ENCODE measurements at places on chromosomes 11 and 22.

- no peak for DNase-seq
Observed at GRCh38 chr11:557328-558132, 3.0 kb downstream of the LMNTD2 start.

- no peak for DNase-seq
Observed at GRCh38 chr22:35539910-35540594, 579 bp upstream of the RASD2 start.

GRCh38 chr11:28696591-28696990 is 588.4 kb downstream of the METTL15 start:
- DNase-seq = no peak

DNA sequence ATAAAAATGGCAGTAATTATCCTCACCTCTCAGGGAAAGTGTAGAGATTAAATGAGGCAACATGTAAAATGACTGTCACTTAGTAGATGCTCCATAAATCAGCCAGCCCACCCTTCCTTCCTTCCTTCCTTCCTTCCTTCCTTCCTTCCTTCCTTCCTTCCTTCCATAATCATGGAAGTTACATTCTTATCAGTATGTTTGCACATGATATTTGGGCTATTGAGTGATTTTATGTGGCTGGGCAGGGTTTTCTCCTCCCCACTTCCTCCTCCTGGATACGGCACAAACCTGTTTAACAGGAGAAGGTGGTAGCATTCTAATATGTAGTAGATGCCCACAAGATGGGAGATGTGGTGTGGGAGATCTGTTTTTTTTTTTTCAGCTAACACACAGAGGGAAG is 11.9 kb downstream of the LYVE1 start:
- DNase-seq = no peak

- DNase-seq = no peak
Observed at GRCh38 chr11:111574373-111575225, 27.6 kb upstream of the SIK2 start.

DNA sequence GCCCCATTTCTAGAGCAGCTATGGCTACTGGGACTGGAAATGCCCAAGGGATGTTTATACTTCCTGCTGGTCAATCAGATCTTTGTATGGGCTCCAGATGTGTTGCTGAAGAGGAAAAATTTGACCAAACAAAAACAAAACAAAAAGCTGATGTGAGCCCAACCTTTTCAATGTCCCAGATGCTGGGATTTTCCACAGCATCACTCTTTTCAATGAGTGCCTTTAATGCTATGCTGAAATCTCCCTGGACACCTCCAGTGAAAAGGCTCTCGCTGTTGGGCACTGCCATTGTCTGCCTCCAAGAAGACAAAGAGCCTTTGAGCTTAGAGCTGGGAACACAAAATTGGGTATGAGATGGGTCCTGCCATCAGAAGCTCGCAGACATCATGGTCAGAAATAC is 671.9 kb downstream of the NTM start:
- no peak for DNase-seq

DNA sequence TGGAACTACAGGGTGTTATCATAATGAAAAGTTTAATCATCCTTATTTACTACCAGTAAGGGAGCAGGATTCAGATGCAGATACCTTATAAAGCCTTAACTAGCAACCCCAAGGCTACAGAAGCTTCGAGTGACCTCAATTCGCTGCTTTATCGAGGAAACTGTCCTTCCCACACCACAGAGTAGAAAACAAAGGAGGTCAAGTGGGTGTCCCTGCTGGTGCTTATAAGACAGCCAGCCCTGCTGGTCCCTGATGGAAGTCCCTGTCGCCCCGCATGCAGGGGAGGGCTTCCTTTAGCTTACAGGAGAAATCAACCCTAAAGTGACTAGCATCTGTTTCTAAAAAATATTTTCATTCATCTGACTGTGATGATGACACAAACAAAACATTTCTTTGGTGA is 7.3 kb downstream of the MN1 start:
- no peak for DNase-seq

DNA sequence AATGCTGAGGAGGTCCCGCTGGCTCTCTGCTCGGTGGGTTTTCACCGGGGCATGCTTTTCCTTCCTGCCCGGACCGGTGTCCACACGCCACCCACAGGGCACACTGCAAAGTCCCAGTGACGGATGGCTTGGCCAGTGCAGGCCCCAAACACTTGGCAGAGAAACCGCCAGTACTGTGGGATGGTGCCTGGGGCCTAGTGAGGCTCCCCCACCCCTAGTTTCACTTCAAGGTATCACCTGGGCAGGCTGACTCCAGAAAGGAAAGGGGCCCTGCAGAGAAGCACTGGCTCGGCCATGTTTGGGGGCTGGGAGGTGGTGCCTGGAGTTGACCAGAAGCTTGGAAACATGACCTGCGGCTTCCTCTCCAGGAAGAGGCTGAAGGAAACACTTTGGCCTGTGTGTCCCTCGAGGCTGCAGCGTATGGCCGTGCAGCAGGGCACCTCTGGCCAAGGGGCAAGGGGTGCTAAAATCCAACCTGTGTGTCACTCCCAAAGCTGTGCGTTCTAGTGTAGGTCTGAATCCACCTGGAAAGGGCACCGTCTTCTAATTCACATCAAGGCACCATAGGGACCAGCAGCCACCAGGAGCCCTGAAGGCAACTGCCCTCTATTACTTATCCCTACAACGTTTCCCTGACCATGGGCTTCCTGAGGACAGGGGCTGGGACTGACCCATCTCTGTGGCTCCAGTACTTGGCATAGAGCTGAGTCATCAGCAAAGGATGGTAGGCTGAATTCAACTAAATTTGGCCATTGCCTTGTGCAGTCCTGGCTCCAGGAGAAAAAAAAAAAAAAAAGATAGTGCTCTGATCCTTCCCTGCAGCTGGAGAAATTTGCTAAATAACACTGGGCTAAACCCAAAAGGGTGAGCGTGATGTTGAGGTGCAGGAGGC is 22.6 kb downstream of the TPBGL start:
- no peak for DNase-seq

DNA sequence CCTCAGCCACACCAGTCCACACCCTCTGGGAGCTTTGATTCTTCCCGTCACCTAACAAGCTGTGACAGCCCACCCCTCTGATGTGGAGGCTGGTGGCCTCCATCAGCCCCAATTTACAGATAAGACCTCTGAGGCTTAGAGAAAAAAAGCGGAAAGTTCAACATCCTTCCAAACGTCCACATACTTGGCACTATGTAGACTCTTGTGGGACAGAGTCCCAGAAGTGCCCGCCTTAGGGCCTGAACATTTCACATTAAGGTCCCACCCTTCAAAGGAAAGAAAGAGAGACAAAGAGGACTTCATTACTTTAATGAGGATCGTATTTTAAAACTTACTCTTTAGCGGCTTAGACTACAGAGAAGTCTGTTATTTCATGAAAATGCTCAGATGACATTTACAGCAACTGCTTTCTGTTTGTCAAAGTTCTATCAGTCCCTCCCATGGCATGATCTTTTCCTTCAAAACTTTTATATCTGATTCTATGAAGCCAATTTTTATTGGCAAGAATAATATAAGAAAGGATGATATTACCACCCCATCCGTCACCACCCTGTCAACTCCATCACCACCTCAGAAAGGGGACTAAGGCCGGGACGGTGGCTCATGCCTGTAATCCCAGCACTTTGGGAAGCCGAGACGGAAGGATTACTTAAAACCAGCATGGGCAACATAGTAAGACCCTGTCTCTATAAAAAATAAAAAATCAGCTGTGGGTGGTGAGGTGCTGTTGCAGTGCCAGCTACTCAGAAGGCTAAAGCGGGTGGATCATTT is 15.7 kb upstream of the SCGB1A1 start:
- no peak for DNase-seq

GRCh38 chr11:44726283-44727113 is at the start of gene TSPAN18:
TSPAN18 (plus strand) TSS chr11:44726962; CDS start chr11:44906417, 179,455 bp downstream.
- DNase-seq = no peak

DNA sequence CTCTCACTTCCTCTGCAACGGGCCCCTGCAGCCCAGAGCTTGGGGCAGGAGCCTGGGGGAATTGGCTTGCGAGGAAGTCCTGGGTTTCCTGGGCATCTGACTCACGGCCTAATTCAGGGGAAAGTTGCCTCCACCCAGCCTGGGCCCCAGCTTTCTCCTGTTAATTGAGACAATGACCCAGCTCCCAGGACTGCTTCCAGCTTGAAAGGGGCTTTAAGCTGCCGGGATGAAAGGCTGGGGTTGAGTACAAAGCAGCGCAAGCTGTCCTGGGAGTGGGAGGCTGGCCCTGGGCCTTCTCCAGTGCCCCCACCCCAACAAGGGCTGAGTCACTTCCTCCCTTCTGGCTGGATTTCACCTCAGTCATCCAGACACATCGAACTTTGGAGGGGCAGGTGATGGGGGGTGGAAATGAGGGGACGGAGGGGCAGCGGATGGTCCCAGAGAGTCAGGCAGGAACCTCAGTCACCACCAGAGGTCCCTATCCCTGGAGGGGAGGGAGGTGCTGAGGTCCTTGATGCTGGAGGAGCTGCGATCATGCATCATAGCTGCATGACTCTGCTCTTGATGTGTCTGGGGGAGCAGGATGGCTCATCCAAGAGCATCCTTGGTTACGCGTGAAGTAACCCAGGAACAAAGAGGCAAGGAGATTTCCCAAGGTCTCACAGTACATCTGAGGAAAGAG is 30.1 kb upstream of the OAF start:
- no peak for DNase-seq

GRCh38 chr11:102154806-102155205 is 44.6 kb downstream of the YAP1 start:
- no peak for DNase-seq

Measured in KG1 (cell line).